ENCODE measurements at places on chromosomes 16 and 17.

- DNase-seq: no peak
Measured at GRCh38 chr16:21222495-21223337, 10.8 kb upstream of the ANKS4B start.

- DNase-seq: no peak
Measured at GRCh38 chr17:6090253-6090652, 20.1 kb downstream of the WSCD1 start.

DNA sequence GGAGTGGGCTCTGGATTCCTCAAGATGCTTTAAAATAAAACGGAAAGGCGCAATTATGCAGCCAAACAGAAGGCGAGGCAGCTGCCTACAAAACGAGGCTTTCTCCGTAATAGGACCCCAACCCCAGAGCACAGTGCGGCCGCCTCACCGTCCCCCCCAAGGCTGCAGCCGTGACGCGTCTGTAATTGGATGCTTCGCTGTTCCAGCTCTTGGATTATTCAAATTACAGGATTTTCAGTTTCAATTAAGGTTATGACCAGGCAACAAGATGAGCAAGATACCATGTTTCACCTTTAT, 37.3 kb upstream of the ABR start:
- DNase-seq: no peak

GRCh38 chr17:29557085-29557738, 9.6 kb downstream of the ABHD15 start:
- DNase-seq: no peak

GRCh38 chr17:16027708-16028584, 28.3 kb downstream of the TTC19 start:
- DNase-seq: peak; percentile 63

- DNase-seq: no peak
Measured at GRCh38 chr17:48068491-48068961, 20.4 kb downstream of the NFE2L1 start.

DNA sequence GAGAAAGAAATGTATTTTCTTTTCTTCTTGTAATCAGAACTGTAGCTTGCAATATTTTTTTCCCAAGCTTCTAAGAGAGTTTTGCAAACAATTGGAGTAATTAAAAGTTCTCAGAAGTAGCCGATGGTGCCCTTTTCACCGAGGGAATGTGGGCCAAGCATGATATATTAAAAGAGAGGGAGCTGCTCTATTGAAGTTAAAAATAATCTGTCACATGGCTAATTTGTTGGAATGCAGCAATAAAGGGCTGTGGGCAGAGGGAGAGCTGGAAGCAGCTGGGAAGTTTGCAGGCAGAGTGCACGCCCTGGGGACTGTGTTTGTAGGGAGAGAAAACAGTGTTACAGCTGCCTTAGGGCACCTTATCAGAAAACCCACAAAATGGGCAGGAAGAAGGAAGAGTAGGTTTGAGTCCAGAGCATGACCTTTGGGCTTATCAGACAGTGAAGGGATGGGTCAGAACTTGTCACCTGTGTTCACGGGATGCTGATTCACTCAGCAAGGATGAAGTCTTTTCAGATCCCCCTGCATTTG, 18.5 kb upstream of the TERF2 start:
- DNase-seq: no peak

- DNase-seq: no peak
Measured at GRCh38 chr16:65668064-65668595, 546.3 kb upstream of the CDH11 start.

- no peak for DNase-seq
Measured at GRCh38 chr16:30992276-30992780, 7.3 kb downstream of the HSD3B7 start.

GRCh38 chr16:7422036-7422888, 89.6 kb downstream of the RBFOX1 start:
- no peak for DNase-seq

GRCh38 chr16:64627781-64628180, 494.1 kb downstream of the CDH11 start:
- DNase-seq: no peak

DNA sequence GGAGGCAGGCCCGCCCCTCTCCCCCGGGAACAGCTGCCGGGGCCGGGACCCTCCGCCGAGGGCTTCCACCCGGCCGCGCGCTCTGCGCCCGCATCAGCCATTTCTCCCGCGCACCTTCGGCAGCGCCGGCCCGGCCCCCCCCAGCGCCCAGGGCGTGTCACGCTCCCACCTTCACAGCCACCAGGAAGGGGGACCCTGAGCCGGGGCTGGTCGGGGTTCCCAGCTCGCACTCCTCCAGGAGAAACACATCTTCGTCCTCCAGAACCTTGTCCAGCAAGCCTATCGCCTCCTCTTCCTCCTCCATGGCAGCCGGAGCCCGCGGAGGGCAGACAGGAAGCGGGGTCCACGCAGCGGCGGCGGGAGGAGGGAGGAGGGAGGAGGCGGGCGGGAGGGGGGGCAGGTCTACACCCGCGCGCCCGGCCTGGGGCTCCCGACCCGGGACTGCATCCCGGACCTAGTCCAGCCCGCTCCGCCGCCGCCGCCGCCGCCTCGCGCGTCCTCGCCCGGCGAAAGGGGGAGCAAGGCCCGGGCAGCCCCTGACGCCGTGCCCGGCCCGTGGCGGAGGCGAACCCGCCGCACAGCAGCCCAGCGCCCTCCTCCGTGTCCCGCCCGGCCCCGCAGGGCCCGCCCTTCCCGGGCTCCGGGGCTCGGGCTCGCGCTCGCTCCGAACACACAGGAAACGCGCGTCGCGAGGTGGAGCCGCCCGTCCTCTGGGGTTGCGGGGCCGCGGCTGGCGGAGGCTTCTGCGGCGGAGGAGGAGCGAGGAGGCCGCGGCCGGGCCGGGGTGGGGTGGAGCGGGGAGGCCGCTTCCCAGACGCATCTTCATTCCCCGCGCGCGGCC, 70.8 kb downstream of the ABR start:
- peak; percentile 54 for DNase-seq

- DNase-seq: no peak
Measured at GRCh38 chr16:2952679-2953078, 11.4 kb upstream of the KREMEN2 start.

- DNase-seq: peak; percentile 50
Measured at GRCh38 chr17:77451245-77451893, 310.6 kb downstream of the SEC14L1 start.

DNA sequence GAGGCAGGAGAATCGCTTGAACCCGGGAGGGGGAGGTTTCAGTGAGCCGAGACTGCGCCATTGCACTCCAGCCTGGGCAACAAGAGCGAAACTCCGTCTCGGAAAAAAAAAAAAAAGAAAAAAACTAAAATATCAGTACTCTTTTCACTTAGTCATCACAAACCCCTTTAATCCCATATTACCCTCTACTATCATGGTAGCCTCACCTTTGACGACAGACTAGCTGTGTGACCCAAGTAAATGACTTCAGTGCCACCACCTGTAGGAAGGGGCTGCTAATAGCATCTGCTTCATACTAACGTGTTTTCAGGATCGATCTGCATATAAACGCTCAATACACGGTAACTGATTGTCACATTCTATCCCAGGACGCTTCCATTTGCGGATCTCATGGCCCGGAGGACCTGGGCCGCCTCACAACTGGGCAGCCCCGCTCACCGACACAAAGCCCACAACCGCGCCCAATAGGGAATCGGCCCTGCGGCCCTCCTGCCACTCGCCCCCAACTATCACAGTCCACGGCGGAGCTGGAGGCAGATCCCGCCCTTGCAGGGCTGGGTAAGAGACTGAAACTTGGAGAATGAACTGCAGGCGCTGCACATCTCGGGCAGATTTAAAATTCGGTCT, 1.1 kb upstream of the ZNF263 start:
- no peak for DNase-seq

DNA sequence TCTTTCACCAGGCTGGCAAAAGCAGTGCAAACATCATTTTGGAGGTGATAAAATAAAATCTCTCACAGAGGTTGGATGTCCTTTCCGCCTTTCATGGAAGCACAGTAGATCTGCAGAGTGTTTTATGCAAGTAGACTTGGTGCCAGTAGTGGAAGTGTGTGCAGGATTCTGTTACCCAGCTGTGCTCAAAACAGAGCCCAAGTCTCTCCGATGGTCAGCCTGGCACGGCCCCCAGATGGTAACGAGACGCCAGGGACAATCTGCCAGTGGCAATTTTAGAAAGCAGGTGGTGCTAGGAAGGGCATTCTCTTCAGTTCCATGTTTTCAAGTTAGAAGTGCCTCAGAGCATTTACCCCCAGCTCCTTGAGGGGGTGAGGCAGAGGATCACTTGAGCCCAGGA, 1.5 kb upstream of the MTHFSD start:
- no peak for DNase-seq

DNA sequence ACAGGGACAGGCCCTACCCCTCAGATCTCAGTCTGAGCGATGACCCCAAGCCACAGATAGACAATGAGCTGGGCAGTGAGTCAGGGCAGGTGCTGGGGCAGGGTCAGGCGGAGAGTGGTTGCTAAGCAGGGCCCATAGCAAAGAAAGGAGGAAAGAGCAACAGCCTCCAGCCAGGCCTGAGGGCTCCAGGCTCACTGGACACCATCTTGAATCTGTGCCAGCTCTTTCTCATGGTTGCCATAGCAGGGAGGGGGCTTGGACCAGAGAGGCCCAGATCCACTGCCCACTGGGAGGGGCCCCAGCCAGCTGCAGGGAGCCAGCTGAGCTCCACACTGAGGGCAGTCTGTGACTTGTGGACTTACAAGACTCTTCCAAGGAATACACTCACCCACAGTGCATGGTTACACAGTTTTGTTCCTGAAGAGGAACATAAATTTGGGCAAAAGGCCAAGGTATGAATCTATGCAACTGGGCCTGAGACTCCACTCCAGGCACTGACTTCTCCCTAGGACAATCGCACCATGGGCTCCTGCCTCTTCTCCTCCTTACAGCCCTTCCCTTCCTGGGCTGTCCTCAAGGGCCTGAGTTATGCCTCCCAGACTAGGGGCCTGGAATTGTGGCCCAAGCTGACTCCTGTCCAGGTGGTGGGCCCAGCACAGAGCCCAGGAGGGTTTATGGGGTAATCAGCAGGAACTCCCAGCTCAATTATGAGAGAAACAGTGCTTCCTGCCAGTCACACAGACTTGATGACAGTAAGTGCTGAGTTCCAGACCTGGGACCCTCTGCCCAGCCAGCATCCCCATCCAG, 59.9 kb downstream of the BEAN1 start:
- peak; percentile 80 for DNase-seq

- DNase-seq: no peak
Measured at GRCh38 chr16:69660166-69660565, 66.2 kb downstream of the NQO1 start.

DNA sequence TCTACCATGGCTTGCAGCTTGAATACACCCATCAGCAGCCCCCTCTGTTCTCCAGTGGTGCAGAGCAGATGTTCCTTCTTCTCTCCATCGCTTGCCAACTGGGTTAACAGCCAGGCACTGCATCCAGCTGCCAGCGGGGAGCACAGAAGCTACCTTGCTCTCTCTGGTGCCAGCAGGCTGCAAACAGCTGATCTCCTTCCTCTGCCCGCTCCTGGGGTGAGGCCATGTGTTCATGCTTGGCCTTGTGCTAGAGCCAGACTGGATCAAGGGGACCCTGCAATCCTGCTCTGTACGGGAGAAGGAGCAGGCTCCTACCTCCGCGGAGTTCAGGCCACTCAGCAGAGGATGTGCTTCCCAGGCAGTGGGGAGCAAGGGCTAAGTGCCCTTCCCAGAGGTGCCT, 24.1 kb upstream of the ENGASE start:
- no peak for DNase-seq

GRCh38 chr16:2707368-2708289, 12.4 kb downstream of the PRSS27 start:
- DNase-seq: no peak

DNA sequence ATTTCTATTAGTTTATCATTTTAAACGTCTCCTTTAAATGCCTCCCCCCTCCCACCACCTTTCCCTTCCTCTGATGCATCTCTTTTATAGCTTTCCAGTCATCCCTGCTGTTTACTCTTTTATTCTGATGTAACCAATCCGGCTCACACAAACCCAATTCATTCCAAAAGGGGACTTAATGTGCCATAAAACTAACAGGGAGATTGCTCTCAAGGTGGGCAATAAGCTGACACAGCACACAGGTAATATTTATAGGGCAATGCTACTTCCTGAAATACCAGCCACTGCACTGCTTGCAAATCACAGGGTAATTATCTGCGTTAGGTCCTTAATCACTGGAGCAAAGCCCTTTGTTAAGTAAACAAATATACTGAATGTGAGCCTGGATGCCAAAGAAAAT, 23.3 kb upstream of the CA10 start:
- no peak for DNase-seq

DNA sequence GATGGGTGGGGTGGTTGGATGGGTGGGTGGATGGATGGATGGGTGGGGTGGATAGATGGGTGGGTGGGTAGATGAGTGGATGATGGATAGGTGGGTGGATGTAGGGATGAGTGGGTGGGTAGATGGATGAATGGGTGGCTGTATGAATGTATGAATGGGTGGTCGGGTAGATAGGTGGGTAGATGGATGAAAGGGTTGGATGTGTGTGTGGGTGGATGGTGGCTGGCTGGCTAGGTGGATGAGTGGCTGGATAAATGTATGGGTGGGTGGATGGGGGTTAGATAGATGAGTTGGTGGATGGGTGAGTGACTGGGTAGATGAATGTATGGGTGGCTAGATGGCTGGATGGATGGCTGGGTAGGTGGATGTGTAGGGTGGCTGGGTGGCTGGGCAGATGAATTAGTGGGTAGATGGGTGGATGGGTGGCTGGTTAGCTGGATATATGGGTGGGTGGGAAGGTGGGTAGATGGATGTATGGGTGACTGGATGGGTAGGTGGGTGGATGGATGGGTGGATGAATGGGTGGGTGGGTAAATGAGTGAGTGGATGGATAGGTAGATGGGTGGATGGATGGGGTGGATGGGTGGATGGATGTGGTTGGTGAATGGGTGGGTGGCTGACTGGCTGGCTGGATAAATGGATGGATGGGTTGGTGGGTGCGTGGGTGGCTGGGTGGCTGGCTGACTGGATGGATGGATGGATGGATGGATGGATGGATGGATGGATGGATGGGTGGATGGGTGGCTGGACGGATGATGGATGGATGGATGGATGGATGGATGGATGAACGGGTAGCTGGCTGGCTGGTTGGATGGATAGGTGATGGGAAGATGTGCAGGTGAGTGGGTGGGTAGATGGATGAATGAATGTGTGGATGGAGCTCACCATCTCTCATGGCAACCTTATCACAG, 18.9 kb upstream of the GOSR2 start:
- no peak for DNase-seq

DNA sequence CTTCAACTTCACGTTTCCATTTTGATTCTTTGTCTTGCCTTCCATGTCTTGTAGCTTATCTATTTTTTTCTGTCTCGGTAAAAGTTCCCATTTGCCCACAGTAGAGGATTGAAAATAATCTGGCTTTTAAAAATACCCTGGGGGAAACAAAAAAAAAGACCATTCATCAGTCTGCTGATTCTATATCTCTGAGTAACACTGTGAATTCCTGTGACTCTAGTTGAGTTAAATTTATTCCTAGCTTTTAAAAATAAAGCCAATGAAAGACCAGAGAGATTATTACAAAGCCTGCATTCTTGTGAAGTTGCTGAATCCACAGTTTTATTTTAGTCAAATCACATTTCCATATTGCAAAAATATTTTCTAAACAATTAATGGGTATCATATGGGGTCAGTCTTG, 532.3 kb downstream of the CDH13 start:
- DNase-seq: no peak
